ENCODE measurements at places on chromosomes 1 and 21.
A peak's percentile ranks its signal among the peaks of the same experiment; 100 is the strongest.

GRCh38 chr1:235076504-235077162, 52.0 kb downstream of the TOMM20 start:
- no peak for DNase-seq

- DNase-seq = no peak
These were observed 49.6 kb upstream of the IRF2BP2 start for GRCh38 chr1:234659538-234659937.

GRCh38 chr1:97042551-97042950, 321.0 kb downstream of the PTBP2 start:
- no peak for DNase-seq

GRCh38 chr1:158028969-158029368, 35.5 kb downstream of the KIRREL1 start:
- DNase-seq = no peak

GRCh38 chr1:43235040-43235439, 34.7 kb upstream of the TMEM125 start:
- DNase-seq = no peak

- peak; percentile 37 for DNase-seq
These were observed 9.9 kb upstream of the COG2 start for GRCh38 chr1:230632273-230632873.

DNA sequence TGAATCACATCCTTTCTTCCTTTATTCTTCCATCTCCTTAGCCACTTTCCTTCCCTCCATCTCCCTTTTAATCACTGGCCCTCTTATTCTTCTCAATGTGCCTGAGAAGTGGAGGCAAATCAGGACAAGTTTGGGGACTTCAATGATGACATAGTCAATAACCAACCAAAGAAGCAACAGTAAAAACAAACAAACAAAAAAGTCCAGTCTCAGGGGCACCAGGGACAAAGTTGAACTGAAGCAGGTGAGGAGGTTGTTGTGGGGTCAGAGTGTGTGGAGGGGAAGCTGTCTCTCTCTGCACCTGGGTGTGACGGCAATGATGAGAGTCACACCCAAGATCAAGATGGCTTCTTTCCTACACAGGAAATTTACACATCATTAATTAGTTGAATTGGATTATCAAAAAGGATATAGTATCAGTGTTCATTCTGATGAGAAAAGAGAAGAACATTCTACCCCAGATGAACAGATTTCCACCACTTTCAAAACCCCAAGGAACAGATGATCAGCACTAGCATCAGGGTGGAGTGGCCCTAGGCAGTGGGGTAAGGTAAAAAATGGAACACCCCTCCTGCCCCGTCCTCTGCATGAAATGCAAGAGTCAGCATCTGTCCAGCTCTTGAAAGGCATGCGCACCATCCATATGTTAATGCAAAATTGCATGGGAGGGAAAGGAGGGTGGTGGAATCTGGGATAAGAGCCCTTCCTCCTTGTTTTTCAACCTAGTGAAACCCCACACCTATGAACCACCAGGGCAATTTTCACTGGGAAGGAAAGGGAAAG, 32.6 kb downstream of the HSD3B2 start:
- DNase-seq = no peak

GRCh38 chr1:56799605-56800400, 19.4 kb downstream of the FYB2 start:
- no peak for DNase-seq

DNA sequence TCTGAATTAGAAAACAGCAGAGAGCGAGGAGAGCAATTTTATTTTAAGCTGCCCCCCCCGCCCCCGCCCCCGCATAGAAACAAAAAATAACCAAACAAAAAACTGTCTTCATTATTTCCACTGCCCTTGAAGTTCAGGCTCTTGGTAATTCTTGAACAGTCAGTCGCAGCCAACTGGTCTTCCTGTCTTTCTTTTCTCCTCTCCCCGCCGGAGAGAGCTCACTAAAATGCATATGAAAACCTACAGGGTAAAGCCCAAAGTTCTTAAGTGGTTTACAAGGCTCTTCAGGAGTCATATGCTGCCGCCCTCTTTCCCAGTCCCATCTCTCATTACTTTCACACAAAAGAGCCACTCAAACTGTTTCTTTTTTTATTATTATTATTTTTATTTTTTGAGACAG, 1.1 kb upstream of the ANKRD35 start:
- DNase-seq = no peak

GRCh38 chr1:204241050-204241449, 27.3 kb upstream of the GOLT1A start:
- no peak for DNase-seq

GRCh38 chr1:233945573-233945972, 41.1 kb downstream of the SLC35F3 start:
- no peak for DNase-seq

DNA sequence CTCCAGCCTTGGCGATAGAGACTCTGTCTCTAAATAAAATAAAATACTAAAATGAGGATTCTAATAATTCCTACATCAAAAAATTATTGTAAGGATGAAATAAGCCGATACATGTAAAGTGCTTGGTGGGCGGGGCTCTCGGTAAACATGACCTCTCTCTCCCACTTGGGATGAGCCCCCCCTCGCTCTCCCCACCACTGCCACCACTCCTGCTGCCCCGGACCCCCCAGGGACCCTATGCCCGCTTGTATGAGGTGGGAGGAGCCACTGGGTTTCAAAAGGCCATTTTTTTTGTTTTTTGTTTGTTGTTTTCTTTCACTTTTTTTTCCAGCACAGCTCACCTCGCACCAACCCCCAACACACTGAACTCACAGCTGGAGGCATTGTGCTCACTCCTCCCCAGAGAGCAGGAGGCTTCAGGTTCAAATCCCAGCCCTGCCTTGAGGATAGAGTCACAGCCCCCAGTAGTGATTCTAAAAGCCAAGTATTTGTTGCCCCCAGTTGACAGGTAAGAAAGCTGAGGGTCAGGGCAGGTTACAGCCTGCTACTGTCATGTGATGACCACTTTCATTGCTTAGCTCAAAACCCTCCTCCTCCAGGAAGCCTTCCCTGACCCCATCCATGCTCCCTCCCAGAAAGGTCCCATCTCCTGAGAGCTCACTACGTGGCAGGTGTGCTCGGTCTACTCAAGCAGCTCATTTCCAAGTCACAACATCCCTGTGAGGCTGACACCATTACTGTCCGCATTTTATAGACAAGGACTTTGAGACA, 4.2 kb downstream of the SDC3 start:
- no peak for DNase-seq

DNA sequence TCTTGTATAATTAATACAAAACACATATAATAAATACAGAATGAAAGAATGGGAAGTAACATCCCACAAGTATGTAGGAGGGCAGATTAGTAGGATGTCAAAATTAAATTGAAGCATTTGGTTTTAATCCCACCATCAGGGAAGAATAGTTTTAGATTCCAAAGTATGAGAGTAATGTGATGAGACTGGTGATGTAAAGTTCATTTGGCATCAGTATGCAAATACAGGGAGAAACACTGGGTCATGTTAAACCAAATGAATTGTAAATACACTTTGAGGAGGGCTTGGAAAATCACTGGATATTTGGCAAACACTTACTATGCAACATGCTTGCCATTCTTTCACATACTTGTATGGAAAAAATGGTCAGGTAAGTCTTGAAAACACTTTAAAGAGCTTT, 358.8 kb downstream of the DPYD start:
- no peak for DNase-seq

DNA sequence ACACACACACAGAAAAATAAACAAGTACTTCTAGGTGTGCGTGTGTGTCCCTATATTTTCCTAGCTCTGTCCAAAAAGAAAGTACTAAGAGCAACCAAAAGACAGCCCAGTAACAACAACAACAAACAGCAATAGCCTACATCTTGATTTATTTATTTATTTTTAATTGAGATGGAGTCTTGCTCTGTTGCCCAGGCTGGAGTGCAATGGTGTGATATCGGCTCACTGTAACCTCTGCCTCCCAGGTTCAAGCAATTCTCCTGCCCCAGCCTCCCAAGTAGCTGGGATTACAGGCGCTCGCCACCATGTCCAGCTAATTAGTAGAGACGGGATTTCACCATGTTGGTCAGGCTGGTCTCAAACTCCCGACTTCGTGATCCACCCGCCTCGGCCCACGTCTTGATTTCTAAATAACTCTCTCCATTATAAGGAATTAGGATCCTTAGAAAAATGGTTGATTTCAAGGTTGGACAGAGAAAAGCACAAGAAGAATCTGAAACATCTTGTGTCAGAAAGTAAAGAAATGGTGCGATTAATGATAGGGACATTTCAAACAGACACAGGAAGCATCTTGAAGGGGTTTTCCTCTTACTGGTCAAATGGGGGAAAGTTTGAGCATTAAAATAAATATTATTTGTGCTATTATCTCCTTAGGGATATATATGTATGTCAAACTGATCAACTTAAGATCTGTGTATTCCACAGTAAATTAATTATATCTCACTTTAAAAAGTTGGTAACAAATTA, 59.4 kb downstream of the ARID4B start:
- no peak for DNase-seq

DNA sequence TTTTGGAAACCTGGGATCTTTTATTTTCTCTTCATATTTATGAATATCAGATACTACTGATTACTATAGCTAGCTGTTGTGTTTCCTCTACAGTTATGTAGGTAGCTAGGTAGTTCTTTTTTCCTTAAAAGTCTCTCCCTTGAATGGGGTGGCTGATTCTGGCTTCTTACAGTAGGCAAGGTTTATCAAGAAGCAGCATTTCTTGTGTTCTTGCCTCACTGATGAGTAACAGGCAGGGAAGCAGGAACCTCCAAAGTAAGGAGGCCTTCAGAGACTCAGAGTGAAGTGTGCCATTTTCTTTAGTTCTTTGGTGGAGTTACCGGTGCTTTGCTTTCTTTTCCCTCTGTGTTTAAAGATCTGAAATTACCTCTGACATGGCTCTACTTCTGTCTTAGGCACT, 56.0 kb downstream of the ZMYM4 start:
- no peak for DNase-seq

DNA sequence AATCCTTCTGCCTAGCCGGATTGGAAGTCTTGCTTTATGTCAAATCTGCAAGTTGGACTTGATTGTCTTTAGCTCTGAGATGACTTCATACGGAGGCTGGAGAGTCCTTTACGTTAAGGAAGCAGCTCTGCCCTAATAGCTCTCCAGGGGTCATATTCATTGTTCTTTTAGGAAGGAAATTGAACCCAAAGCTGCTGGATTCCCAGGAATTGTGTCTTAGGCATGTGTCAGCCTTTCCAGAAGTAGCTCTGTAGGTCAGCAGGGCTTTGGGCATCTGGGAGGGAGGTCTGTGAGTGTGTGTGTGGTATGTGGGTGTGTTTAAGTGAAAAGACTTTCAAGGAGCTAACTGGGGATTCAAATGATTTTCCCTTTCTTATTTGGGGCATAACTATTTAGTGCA, 82.4 kb downstream of the ABCA4 start:
- DNase-seq = no peak

GRCh38 chr1:54968551-54968950, 11.9 kb upstream of the TMEM61 start:
- no peak for DNase-seq

GRCh38 chr1:110501488-110502132, 17.4 kb downstream of the KCNA10 start:
- DNase-seq = no peak

DNA sequence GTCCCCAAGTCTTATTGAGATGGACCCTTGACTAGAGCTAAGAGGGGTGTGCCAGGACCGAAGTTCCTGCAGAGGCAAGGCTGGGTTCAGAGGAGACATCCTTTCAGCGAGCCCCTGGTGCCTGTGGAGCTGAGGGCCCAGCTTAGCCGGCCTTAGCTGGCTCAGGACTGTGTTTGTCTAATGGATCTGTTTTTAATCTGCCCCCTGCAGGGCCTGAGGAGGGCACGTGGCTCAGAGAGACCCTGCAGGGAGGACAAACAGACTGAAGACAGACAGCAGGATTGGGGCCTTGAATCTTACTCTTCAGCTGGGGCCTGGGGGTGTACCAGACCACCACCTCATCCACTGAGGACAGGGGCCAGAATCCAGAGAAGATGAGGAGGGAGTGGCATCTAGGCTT, 1.6 kb downstream of the CRABP2 start:
- DNase-seq = no peak

DNA sequence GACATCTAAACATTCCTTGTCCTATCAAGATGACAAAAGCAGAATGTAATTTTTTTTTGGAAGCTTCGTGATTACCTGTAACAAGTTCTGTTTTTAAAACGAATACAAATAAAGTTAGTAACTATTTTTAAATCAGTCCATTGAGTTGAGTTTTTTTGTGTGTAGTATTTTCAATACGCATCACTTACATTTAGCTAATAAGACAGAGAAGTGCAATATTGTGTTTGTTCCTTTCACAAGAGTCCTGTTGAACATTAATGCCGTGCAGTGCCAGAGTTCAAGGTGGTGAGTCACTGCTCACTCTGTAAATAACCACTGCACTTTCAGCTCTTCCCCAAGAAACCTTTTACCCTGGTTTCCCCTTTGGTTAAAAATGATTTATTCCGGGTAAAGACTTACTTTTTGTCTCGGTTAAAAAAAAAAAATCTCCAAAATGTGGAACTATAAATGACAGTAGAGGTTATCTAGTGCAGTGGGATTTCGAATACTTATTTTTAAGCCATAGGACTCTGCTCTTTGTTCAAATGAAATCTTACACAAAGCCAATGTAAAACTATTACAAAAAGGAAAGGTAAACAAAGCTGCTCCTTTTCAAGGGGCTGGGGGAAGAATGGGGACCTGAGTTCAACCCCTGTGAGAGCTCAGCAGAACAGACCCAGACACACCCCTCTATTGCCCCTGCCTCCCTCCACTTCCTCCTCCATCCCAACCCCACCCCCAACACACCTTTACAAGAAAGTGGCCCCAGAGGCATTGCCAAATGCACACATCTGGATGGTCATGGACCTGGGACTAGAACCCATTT, 14.8 kb upstream of the NCMAP start:
- DNase-seq = no peak

GRCh38 chr1:93917302-93917701, 8.1 kb upstream of the GCLM start:
- DNase-seq = no peak

- no peak for DNase-seq
These were observed 35.4 kb downstream of the VANGL1 start for GRCh38 chr1:115677182-115677555.

DNA sequence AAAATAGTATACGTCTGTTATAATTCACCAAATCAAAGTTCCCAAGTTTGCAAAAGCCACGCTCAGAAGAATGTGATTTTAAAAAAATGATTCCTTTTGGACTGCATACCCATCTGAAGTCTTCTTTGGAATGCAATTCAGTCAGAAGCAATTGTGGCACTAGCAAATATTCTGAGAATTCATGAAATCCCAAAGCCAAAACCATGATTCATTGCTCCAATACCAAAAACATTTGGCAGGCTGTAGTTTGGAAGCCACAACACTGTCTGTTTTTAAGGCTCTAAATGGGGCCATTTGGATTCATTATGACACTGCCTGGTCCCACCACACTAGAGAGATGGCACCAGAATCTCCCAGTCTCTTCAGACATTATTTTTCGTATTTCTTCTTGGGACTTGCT, 21.8 kb upstream of the LRRC53 start:
- no peak for DNase-seq

GRCh38 chr1:113990530-113990929, 11.3 kb downstream of the OLFML3 start:
- DNase-seq = no peak
